NCI-H510A (cell line): ENCODE measurements at places on chromosomes 4 and X.

DNA sequence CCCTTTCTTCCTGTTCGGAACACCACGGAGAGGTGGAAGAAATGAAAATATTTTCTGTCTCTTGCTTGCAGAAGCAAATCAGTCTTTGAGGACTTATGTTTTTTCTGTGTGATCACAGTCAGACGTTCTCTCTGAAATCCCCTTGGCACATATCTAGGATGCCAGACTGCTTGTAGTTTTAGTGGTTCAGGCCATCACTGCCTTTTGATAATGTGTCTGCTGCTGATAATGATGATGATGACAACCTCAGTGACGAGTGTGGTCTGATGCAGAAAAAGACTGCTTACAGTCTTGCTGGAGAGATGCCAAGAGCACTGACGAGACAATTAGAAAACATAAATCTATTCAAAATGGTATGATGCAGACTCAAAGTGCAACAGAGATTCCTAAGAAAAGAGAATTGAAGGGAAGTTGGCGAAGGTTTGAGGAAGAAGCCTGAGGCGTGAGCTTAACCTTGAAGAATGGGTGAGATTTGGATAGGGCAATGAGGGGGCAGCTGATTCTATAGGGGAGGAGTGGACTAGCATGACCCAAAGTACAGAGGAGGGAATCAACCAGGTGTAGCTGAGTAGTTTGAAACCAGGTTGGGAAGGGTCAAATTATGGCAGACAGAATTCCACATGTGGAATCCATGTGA is 7.9 kb downstream of the RAB33A start:
- no peak for DNase-seq

DNA sequence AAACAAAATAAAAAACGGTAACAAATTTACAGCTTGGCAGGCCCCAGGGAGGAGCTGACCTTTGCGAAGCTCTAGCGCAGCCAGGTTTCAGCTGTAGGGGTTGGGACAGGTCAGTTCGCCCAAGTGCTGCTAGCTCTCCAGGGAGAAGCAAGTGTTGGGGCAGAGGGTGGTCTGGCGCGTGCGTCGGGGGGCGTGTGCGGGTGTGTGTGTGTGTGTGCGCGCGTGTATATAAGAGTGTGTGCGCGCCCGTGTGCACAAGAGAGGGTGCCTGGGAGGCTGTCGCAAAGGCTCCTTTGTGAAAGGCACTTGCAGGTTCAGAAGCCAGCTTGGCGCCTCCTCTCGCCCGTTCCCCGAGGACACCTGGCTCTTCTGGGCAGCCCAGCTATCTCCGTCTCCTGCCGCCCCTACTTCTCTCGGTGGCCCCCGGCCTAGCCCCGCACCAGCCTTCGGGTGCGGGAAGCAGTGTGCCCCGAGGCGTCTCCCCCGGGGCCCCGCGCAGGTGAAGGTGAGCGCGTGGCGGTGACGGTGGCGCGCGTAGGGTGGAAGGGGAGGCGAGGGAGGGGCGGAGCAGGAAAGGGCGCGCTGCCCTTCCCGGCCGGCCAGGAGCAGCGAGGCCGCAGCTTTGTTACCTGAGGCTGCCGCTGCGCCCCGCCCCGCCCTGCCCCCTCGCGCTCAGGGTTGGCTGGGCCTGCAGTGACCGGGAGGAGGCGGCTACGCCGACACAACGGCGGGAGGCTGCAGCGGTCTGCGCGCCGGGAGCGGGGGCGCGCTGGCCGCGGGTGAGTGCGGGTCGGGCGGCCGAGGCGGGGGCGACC is at the start of gene FHDC1:
TSS of gene FHDC1 (plus strand) at position 693 of the 815 bp plus-strand sequence. CDS start 6,735 bp downstream, outside the sequence.
- DNase-seq: peak; percentile 72

- DNase-seq: no peak
These were observed 290.0 kb downstream of the SLC7A11 start for GRCh38 chr4:137952116-137952515.

DNA sequence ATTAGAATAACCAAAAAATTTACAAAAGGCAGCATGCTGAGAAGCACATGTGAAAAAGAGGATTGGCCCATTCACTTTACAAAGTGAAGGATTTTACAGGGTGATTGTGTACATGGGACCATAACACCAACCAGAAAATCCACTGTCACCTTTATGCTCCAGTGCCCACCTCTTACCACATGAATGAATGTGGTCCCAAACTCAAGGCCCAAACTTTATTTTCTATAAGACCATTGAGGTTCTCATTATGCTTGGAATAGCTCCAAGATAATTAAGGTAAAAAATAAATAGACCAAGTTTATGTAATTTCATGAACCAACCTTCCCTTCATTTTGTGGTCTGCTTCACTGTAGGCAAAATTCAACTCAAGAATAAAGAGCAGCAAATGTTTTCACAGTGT is 24.3 kb upstream of the MYOZ2 start:
- no peak for DNase-seq

- DNase-seq: no peak
These were observed 202.4 kb downstream of the RTL9 start for GRCh38 chrX:110561034-110561433.

DNA sequence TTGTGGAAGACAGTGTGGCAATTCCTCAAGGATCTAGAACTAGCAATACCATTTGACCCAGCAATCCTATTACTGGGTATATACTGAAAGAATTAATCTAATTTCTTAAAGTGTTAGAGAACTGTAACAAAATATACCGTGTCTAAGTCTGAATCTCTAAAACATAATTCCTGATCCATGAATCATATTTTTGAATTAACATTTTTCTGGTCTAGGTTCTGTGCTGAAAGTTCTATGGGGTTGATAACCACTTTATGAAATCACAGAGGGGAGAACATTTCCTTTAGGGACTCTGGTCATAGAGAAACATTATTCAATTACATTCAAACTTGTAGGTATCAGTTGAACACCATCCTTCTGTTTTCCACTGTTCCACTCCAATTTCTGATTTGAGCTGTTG is 91.9 kb upstream of the ETNPPL start:
- no peak for DNase-seq

- DNase-seq: peak; percentile 11
These were observed 139.6 kb downstream of the SOWAHB start for GRCh38 chr4:76758290-76758882.
